ENCODE measurements at places on chromosomes 2 and 18. TPM values are rescaled to one million over a fixed set of nuclear protein-coding genes. Genes with fewer than 3 reads are reported as not detected.

Gene TGFBRAP1
- 32.6 TPM for total RNA-seq

Gene CFAP210
- 0.36 TPM for total RNA-seq

Gene TOGARAM2
- total RNA-seq: 0.72 TPM

Gene REEP1
- total RNA-seq: 0.36 TPM

Gene ALPI
- total RNA-seq: not detected

Gene YPEL5
- total RNA-seq: 92.3 TPM

Gene DSG2
- 21.2 TPM for total RNA-seq

Gene EPB41L3
- total RNA-seq: 0.88 TPM

Gene PIEZO2
- total RNA-seq: 46.7 TPM

Gene APOB
- total RNA-seq: under 0.01 TPM

Gene CASP10
- 3.3 TPM for total RNA-seq

Gene ERBB4
- total RNA-seq: not detected

Gene ZNF512
- 21.4 TPM for total RNA-seq

Gene TMEM169
- 0.88 TPM for total RNA-seq

Gene NTSR2
- total RNA-seq: not detected

Gene DNAJC5G
- not detected for total RNA-seq

Gene PTRHD1
- 21.5 TPM for total RNA-seq

Gene GALNT14
- total RNA-seq: not detected

Gene IL1B
- total RNA-seq: not detected

Gene FAM237A
- total RNA-seq: not detected

Gene NCK2
- 26.8 TPM for total RNA-seq

Gene CREG2
- 0.36 TPM for total RNA-seq

Gene BOLL
- not detected for total RNA-seq

Gene EMX1
- total RNA-seq: not detected

Gene DCDC2C
- not detected for total RNA-seq

Gene SPRED2
- total RNA-seq: 17.4 TPM

Gene KLHL41
- 1.2 TPM for total RNA-seq

Gene C2orf81
- 0.72 TPM for total RNA-seq

Gene SUCLG1
- 57.2 TPM for total RNA-seq

Gene NT5C1B
- not detected for total RNA-seq

Gene STAT4
- total RNA-seq: 16.6 TPM

Gene CFC1
- total RNA-seq: not detected

Gene KCTD1
- total RNA-seq: 14.4 TPM

Gene CEBPZOS
- total RNA-seq: 20.6 TPM

Gene TCF23
- not detected for total RNA-seq

Gene PTH2R
- under 0.01 TPM for total RNA-seq

Gene FNDC4
- 21.4 TPM for total RNA-seq

Gene LOXHD1
- not detected for total RNA-seq

Gene APCDD1
- total RNA-seq: 1.8 TPM

Gene PIAS2
- 38.9 TPM for total RNA-seq

Gene STARD6
- not detected for total RNA-seq

Gene CYP26B1
- total RNA-seq: under 0.01 TPM

Gene ARID5A
- 7.6 TPM for total RNA-seq

Gene SLC30A3
- under 0.01 TPM for total RNA-seq

Gene SKA1
- 2.9 TPM for total RNA-seq
